ENCODE measurements at places on chromosomes 6 and 20.

- peak; percentile 66 for DNase-seq
Observed at GRCh38 chr6:125789167-125789566, 1.6 kb upstream of the NCOA7 start.

GRCh38 chr6:129620234-129620610 lies 89.8 kb downstream of the ARHGAP18 start:
- DNase-seq = no peak

DNA sequence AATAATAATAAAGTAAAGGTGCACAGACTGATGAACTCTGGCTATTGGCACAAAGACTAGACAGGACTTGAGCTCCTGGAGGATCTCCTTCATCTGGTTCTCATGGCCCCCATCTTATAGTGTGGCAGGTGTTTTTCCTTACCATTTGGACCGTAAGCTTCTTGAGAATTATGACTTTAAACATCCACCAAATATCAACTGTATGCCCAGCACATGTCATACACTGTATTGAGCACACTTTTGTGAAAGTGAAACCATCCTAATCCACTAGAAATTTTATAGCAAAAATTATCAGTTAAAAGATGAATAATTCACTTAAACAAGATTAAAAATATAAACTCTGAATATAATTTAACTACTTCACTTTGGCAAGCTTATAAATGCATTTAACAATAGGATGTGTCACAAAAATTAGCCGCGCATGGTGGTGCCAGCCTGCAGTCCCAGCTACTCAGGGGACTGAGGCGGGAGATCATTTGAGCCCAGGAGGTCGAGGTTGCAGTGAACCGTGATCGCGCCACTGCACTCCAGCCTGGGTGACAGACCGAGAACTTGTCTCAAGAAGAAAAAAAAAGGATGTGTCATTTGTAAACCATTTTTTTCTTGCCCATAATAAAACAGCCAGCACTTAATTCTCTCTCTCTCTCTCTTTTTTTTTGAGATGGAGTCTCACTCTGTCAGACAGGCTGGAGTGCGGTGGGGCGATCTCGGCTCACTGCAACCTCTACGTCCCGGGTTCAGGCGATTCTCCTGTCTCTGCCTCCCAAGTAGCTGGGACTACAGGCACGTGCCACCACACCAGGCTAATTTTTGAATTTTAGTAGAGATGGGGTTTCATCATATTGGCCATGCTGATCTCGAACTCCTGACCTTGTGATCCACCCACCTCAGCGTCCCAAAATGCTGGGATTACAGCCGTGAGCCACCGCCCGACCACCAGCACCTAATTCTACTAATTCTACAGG lies 9.1 kb downstream of the HIVEP2 start:
- no peak for DNase-seq

DNA sequence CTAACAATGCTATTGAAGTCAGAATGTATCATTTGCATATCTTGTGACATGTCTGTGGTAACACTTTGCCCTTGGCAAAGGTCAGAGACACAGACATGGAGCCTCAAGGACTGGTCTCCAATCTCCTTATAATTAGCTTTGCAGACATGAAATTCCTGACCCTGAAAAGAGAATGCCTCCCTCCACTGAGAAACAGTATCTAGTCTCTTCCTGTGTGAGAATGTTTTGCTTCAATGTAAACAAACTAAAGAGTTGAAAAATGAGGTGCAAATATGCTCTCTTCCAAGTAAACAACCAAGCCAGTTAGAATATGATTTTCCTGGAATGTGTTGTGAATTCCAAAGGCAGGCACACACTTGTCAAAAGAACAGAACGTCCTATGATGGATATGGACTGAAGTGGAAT lies 407.1 kb upstream of the MARCKS start:
- DNase-seq = no peak

DNA sequence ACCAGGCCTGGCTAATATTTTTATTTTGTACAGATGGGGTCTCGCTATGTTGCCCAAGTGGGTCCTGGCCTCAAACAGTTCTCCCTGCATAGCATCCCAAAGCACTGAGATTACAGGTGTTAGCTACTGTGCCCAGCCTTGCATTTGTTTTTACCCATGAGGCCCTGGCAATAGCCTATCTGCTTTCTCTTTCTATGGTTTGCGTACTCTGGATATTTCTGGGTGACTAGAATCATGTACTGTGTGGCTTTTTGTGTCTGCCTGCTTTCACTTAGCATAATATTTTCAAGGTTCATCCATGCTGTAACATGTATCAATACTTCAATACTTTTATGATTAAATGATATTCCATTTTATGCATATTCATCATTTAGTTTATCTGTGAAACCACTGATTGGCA lies 451.7 kb downstream of the GRIK2 start:
- no peak for DNase-seq

DNA sequence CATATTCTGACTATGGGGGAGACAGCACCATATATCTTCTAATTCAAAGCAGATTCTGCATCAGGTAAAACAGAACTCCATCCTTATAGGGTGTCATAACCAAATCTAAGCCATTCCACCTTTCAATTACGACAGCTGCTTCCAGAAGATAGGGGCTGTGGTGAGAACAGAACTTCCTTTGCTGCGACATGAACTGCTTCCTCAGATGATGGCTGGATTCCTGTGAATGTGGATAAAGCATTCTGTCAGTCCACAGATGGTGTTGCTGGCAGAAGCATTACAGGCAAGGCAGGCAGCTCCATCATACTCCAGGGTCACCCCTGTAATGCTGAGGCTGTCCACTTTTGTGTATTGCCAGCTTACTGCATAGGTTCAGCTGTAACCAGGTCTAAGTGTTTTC lies 172.1 kb upstream of the PROKR2 start:
- no peak for DNase-seq

GRCh38 chr6:45375449-45375848 lies 2.3 kb downstream of the SUPT3H start:
- DNase-seq = peak; percentile 34

GRCh38 chr6:146028851-146029572 lies at the start of gene GRM1:
Gene GRM1 (plus strand): TSS chr6:146029062. CDS start chr6:146029518, 456 bp downstream.
- no peak for DNase-seq

DNA sequence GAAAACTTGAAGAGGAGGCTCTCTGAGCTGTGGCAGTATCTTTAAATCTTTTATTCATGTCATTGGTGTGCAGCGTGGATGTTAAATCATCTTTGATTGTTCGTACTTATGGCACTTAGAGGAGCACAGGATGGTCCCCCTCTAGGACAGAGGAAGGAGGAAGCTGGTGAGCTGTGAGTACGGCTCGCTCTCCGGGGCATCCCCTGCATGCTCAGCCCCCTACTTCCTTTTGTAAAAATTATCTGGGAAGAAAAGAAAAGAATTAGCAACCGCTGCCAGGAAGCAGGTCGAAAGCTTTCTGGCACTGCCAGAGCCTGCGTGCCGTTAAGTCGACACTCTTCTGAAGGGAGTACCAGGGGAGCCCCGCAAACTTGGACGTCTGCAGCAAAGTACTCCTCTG lies 158.5 kb downstream of the SYNDIG1 start:
- DNase-seq = no peak

- DNase-seq = no peak
Observed at GRCh38 chr20:20102716-20103258, 50.5 kb downstream of the CFAP61 start.

DNA sequence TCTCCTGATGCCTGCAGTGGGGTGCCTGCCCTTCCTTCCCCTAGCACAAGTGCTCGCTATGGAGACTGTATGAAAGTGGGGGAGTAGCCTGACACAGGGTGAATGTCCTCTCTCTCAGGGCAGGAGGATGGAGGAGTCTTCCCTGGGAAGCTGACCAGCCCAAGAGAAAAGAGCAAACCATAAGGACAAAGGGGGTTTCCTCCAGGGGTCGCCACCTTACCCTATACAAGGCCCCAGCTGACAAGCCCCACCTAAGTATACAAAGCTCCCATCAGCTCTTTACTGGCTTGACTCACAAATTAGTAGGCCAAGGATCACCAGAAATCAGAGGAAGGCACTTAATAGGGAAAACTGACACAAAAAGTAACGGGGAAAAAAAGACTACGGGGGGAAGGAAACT lies 54.1 kb downstream of the PLAGL1 start:
- no peak for DNase-seq

DNA sequence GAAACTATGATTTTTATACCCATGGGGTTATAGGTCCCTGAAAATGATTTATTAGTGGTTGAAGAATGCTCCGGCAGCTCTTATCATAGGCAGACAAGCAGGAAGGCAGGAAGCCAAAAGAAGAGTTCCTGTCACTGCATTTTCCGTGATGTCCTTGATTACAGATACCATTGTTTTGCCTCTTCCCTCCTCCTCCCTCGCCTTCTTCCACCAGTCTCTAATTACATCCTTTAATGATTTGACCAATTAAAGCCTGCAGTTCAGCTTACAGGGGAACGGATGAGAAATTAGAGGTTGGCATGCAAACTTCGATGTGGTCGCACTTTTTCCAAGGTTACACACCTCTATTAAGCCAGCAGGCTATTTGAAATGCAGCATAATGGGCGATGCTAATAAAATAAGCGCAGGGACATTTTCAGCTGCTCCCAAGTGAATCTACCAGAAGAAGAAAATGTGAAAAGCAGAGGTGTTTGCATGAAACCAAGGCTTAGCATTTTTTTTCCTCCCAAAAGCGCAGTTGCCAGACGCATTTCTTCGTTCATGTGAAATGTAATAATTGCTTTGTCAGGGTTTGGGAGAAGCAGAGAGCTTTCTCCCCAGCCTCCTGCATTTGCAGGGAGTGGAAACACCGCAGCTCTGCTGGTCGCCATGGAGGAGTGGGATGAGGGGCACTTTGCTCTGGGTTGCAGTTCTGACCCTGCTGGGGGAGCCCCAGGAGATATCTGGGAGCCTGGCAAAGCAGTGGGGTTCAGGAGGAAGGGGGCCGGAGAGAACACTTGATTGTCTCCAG lies 6.0 kb downstream of the NOX3 start:
- DNase-seq = peak; percentile 51

GRCh38 chr6:110415086-110415916 lies at the start of gene DDO:
Gene DDO (minus strand): TSS chr6:110415575. CDS start chr6:110413462, 2,113 bp downstream.
- DNase-seq = peak; percentile 97

DNA sequence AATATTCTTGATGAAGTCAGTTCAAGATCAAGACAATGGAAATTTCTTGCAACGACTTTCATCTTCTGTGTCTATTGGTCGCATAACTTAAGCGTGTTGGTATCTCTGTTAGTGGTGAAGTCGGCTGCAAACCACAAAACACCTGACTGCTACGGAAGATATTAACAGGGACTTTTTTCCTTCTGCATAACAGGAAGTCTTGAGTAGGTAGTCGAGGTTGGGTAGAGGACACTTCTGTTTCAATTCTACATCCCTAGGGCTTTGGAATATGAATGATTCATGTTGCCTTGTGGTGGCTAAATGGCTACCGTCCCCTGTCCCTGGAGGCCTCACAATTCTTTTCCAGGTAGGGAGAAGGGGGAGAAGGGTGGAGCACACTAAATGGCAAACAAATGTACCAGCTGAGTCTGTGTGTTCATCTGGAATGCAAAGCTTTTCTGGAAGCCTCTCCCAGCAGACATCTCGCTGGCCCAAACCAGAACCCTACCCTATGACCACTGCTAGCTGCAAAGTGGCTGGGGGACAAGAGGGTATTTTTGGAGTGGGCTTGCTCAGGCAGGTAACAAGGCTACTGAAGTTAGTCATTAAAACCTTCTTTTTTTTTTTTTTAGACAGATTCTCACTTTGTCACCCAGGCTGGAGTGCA lies 34.6 kb upstream of the NKX2-2 start:
- no peak for DNase-seq

- no peak for DNase-seq
Observed at GRCh38 chr6:93164781-93165180, 254.6 kb downstream of the EPHA7 start.

DNA sequence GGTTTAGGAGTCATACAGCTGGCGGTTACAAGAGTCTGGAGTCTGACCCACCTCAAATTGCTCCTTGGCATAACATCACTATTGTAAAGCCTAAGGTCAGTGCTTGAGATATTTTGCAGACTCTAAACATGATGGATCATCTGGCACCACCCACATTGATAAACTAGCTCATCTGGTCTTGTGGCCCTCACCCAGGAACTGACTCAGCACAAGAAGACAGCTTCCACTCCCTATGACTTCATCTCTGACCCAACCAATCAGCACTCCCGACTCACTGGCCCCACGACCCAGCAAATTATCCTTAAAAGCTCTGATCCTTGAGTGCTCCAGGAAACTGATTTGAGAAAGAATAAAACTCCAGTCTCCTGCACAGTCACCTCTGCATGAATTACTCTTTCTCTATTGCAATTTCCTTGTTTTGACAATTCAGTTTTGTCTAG lies 115.9 kb downstream of the CD24 start:
- no peak for DNase-seq

- no peak for DNase-seq
Observed at GRCh38 chr6:99187429-99187828, 162.0 kb downstream of the FAXC start.

DNA sequence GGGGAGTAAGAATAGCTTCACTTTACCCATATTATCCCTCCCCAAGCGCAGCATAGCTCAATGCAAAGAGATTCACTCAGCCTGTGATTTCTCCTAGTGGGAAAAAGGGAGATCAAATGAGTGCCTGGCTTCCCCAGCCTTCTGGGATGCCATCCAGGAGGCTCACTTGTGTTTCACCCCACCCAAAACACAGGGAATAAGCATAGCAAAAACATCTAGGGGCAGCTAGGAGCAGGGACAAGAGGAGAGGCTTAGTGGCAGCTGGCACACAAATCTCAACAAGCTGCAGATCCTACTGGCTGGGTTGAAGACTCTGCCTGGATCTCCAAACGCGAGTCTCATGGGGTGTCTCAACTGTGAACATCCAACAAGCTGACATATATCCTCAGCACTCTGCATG lies 715.8 kb downstream of the RNF144B start:
- no peak for DNase-seq

GRCh38 chr6:127912914-127913313 lies 12.1 kb upstream of the THEMIS start:
- DNase-seq = no peak

DNA sequence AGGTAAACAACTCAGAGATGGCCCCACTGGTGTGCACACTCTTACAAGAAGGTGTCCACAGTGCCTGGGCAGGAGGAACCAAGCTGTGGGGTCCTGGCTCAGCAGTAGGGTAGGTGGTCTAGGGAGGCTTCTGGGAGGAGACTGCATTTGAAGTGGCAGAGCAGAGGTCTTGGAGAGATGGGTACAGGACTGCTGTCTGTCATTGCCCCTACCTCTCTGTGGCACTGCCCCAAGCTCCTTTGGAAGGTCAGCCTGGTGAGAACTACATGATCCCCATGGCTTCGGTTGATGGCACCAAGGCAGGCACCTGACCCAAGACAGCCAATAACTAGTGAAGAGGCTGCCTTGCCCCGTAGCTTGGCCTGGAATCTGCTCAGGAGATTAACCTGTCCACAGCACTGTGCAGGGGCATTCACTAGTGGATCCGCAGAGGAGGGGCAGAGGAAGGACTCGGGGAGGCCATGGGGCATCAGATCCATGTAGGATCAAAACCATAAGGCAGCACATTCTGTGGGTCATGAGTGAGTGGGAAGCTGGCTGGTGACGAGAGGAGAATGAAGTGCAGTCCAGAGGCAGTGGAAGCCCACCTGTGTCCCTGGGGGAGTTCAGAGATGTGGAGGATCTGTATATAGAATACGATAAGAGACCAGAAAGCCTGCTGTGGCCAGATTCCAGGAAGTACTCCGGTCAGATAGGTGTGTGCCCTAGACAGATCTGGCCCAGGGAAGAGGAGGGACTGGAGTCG lies 162.0 kb downstream of the GRM4 start:
- no peak for DNase-seq

- DNase-seq = no peak
Observed at GRCh38 chr6:96157018-96157565, 141.3 kb downstream of the FUT9 start.

- DNase-seq = no peak
Observed at GRCh38 chr20:39378776-39379175, 416.6 kb downstream of the DHX35 start.

GRCh38 chr20:33843050-33843449 lies 31.9 kb downstream of the CHMP4B start:
- DNase-seq = no peak

Measured in adrenal gland (tissue), 19 donors.